ENCODE measurements at places on chromosomes 11 and 22.

DNA sequence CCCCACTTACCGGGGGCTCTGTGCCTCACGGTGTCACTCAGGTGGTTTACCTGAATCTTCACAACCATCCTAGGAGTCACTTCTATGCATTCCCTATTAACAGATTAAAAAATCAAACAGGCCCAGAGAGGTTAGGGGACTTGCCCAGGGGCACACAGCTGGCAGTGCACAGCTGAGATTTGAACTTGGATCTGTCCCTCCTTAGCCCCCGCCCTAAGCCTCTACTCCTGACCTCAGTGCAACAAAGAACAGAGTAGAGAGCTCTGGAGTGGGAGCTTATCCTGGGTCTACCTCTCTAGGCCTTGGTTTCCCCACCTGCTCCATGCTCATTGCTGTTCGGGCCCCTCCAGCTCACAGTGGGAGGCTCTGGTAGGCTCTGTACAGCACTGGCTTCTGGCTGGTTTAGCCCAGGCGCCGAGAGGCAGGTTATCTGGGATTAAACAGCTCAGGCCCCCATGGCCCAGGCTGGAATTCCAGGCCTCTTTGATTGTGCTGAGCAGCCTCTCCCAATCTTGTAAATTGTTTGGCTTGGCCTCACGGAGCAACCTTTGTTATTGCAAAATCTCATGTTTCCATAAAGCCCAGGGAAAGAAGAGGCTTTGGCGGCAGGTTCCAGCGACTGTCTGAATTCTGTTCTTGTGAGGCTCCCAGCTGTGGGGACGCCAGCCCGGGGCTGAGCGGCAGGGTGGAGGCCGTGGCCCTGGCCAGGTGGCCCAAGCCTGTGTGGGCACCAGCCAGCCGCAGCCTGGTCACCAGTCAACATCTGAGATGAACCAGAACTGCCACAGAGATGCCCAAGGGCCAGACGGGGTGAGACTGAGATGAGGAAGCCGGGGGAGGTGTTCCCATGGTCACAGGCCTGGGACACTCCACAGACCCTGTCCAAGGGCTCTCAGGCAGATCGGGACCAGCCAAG, 28.9 kb upstream of the SHISAL1 start:
- DNase-seq = no peak

GRCh38 chr11:130212431-130212961, 52.9 kb downstream of the ST14 start:
- DNase-seq = no peak

- DNase-seq = no peak
Observed at GRCh38 chr11:125950178-125950490, 4.3 kb downstream of the VSIG10L2 start.

- DNase-seq = no peak
Observed at GRCh38 chr11:2390725-2391151, 9.8 kb upstream of the TSSC4 start.

GRCh38 chr11:824292-824880, 3.3 kb upstream of the CRACR2B start:
- DNase-seq = no peak

GRCh38 chr11:99368583-99368982, 347.8 kb downstream of the CNTN5 start:
- DNase-seq = no peak

DNA sequence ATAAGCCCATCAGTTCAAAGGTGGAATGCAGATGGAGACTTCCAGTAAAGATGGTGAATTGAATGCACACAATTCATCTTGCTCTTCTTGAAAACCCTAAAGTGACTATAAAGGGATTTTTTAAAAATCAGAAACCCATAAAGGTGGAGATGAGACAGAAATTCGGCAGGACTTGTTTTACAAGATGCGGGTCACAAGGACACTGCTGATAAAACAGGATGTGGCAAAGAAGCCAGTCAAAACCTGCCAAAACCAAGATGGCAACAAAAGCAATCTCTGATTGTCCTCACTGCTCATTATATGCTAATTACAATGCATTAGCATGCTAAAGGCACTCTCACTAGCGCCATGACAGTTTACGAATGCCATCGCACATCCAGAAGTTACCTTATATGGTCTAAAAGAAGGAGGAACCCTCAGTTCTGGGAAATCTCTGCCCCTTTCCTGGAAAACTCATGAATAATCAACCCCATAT, 137.1 kb downstream of the NECTIN1 start:
- no peak for DNase-seq

DNA sequence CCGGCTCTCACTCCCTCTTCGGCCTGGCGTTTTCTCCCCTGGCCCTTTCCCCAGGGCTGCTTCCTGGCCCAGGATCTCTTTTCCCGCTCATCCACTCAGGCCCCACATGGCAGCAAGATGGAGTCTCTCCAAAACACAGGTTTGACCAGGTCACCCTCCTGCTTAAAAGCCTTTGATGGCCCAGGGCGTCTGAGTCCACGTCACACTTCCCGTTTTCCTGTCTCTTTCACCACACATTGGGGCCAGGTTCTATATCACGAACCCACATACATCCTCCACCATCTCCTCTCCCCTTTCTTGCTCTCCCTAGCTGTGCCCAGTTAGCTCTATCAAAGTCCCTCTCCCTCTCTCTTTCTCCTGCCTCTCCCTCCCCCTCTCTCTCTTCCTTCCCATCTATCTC, 7.8 kb upstream of the LRRC32 start:
- no peak for DNase-seq

DNA sequence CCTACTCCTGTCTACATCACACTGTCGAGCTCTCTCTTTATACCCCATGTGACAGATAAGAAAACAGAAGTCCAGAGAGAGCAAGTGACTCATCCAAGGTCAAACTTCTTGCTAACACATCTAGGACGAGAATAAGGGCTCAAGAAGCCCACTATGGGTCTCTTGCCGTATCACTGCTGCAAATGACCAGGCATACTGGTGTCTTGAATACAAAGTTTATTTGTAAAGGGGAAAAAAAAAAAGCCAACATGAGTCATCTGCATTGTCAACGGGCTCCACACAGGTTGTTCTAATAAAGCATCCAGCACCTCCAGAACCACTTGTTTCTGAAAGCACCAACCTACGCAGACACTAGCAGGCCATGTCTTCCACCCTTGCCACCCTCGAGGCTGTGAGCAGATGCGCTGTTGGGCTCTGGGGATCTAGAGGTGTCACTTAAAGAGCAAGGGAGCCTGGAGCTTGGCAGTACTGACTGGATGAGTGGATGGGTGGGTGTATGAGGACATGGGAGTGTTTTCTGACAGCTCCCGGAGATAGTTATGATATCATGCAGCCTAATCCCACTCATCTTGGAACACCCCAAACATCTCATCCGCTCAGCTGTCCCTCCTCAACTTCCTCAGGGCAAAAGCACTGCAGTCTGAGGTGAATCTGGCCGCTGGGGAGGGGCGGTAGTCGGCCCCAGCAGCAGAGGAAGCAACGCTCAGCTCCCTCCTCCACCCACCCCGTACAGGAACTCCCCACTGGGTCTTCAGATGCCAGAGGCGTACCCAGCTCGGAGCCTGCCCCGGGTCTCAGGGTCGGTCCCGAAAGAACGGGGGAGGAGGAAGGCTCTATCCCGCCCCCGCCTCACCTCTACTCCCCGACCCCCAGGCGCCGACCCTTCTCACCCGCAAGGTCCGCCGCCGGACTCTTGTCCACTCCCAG, 1.0 kb downstream of the SMCO4 start:
- peak; percentile 87 for DNase-seq

DNA sequence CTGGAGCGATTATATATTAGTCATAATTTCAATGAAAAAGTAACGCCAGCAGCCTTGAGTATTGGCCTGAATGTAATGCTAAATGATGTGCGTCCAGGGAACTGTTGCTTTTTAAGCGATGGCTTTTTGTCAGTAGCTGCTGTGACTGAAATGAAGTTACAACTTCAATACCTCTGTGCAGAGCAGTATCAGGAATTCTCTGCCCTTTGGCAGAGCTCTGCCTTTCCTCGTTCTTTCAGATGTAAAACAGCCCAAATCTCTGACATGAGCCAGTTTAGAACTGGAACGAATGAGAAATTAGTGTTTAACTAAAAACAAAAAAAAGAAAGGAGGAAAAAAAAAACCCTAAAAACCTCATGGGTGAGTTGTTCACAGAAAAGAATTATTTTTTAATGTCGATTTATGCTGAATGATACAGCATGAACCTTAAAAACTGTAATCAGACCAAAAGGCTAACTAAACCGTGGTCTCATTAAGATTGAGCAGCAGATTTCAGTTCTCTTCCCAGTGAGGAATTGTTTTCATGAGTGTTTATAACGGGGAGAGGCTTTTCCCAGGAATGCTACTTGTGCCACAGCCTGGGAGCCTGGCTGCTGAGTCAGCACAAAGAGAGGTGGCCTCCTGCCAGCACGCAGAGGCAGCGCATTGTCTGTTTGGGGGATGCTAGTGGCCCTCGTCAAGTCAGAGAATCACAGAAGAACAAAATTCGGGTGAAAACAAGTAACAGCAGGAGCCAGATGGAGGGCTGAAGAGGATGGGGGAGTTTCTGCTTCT, 146.2 kb upstream of the RASSF10 start:
- DNase-seq = no peak

- peak; percentile 41 for DNase-seq
Observed at GRCh38 chr11:96278039-96278897, 64.7 kb downstream of the MAML2 start.

DNA sequence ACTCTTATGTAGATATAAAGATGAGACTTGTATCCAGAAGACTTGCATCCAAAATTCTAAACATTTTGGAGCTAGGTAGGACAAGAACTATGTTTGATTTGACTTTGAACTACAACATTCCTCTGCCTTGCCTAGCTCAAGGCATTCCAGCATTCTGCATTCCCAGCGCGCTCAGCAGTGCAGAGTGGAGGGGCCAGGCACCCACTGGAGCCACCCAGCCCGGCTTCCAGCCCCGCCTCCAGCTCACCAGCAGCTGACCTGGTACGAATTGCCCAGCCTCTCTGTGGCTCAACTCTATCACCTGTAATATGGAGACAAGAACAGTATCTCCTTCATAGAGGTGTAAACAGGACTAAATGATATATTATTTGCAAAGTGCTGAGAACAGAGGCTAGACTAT, 28.8 kb downstream of the PRDM10 start:
- no peak for DNase-seq

DNA sequence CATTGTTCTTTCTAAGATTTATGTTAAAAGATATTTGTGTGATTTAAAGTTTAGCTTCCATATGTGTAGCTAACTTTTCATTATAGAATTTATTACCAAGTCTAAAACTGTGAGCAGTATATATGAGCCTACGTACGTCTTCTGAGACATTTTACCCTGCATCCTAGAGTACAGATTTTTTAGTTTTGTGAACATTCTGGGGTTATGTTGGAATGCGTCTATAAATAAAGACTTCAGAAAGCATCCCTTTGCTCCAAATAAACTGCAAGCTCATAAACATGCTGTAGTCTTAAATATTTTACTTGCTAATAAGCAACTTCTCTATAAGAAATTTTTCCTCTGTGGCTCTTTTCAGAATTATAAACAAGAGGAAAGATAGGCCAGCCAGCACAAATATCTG, 236.5 kb downstream of the DDX10 start:
- DNase-seq = no peak

DNA sequence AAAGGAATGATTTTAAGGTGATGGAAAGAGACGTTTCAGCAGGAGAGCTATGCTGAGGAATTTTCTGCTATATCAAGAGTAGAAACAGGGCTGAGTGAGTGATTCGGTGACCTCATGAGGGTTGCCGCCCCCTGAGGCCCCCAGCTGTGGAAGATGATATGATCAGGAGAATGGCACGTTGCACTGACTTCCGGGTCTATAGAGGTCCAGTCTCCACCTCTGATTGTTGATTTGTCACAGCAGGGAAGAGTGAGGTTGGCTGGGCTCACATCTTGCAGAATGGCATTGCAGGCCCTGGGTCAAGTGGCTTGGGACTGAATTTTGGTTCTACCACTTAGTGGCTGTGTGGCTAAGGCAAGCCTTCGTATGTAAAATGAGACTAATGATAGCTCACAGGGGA, 205.1 kb downstream of the SNX19 start:
- DNase-seq = no peak

- DNase-seq = peak; percentile 1
Observed at GRCh38 chr22:41620589-41621098, at the start of gene DESI1. DESI1 (minus strand) TSS chr22:41621043; CDS start chr22:41620839, 204 bp downstream.

DNA sequence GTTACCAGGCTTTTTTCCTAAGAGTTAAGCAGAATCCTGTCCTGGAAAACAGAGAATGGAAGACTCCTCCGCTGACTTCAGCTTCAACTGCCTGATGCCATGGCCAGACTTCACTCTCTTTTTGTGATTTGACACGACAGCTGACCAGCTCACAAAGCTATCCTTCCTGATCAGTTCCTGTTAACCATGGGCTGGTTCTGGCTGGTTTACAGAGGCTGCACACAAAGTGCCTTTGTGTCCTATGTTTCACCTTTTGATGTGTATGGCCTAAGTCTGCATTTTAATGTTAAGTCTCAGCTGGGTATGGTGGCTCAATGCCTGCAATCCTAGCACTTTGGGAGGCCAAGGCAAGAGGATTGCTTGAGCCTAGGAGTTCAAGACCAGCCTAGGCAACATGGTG, 11.1 kb downstream of the FOLR3 start:
- DNase-seq = no peak

DNA sequence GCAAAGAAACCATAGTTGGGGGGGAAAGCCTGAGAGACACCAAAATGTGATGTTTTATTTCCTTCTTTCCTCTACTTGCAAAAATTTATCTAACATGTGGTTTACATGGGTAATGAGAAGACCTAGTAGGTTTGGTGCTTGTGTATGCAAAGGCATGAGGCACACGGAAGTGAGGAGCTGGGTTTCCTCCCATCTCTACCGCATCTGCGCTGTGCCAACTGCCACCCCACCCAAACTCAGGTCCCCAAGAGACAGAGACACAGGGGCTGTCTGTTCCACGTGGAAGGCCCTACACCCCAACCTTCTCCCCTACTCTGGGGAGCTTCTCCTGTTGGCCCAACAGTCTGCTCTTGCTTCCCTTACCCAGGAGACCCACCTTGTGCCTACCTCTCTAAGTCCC, 4.8 kb downstream of the RTL6 start:
- no peak for DNase-seq

- no peak for DNase-seq
Observed at GRCh38 chr11:69342588-69343330, 48.8 kb downstream of the MYEOV start.

DNA sequence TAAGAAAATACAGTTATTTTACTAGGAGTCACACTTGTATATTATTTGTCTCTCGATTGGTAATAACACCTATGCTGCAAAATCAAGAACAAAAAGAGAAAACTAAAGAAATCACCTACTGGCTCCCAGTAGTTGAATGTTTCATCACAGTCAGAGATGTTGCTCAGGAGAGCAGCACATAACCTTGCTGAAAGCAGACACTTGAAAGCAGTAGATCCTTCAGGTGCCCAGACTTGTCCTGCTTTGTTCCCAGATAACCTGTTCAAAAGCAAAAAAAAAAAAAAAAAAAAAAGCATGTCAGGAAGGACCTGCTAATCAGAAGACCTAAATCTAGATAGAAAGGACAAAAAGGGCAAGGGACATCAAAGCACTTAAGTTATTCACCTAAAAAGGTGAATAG, 1.3 kb downstream of the ALG9 start:
- DNase-seq = no peak

- no peak for DNase-seq
Observed at GRCh38 chr11:104106136-104106754, 57.7 kb downstream of the PDGFD start.

- no peak for DNase-seq
Observed at GRCh38 chr11:85679576-85679975, 6.4 kb downstream of the CCDC89 start.
